ENCODE measurements at places on chromosomes 3 and 15.

- DNase-seq: no peak
Measured at GRCh38 chr3:197758512-197758911, 8.8 kb downstream of the FYTTD1 start.

GRCh38 chr3:178705925-178706324 is 169.7 kb downstream of the KCNMB2 start:
- DNase-seq: no peak

- DNase-seq: no peak
Measured at GRCh38 chr3:120013481-120013880, 80.8 kb downstream of the GSK3B start.

GRCh38 chr3:16864610-16865313 is 20.0 kb upstream of the PLCL2 start:
- DNase-seq: no peak

DNA sequence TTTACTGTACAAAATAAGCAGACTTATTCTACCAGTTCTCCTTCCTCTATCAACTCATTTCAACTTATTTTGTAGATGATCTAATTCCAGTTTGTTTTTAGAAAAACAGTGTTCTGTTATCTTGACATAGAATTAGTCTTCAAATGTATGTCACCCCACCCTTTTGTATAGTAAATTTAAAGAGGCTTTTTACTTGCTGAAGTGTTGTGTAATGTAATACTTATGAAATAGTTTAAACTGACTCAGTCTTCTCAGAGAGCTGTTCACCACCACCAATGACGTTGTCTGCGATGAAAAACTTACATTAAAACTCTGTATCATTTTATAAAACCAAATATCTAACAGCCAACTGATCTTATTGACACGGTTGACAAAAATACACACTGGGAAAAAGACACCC is 82.9 kb downstream of the RAP2B start:
- no peak for DNase-seq

DNA sequence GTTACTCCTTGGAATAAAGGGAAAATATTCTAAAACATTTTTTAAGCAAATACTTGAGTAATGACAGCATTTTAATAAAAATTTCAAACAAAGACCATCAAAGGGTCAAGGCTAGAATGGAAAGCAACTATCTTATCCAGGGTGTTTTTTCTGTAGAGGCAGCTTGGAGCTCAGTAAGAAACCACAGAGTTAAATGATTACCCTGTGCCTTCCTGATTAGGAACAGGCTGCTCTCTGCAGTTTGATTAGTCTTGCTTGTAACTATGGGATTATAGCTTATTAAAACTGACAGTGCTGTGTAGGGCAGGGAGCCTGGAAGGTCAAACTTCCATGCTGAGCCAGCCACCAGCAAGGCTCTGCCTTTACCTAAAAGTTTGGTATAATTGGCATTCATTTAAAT is 33.1 kb downstream of the QTRT2 start:
- no peak for DNase-seq

DNA sequence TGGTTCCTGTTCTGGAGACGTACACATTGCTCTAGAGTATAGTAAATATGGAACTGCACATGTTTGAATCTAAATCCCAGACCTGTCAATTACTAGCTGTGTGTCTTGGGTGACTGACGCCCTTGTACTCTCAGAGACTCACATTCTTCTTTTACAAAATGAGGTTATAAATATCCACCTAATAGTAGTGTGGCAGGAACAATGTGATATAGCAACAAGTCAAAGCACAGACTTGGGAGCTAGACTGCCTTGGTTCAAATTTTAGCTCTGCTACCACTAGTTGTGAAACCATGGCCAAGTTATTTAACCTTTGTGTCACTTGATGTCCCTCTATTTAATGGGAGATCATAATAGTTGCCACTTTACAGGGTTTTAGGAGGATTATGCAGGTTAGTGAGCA is 245.6 kb downstream of the CPNE4 start:
- DNase-seq: no peak

DNA sequence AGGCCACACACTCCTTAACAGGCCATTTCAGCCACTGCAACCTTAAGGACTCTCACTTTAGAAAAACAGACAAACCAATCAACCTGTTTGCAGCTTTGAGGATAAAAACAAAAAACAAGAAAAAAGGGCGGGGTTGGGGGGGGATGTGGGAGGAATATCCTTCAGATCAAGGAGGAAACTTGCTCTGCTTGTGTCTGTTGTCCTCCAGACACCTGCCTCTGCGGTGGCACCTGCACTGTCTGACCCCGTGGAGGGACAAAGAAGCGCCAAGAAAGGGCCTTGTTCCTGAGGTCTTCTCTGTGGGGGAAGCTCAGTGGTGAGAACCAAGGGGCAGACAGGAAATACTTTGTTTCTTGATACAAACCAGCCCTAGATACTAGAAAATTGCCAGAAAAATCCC is 70.5 kb downstream of the POLR2M start:
- DNase-seq: no peak

- no peak for DNase-seq
Measured at GRCh38 chr3:15831927-15832326, 34.1 kb upstream of the ANKRD28 start.

DNA sequence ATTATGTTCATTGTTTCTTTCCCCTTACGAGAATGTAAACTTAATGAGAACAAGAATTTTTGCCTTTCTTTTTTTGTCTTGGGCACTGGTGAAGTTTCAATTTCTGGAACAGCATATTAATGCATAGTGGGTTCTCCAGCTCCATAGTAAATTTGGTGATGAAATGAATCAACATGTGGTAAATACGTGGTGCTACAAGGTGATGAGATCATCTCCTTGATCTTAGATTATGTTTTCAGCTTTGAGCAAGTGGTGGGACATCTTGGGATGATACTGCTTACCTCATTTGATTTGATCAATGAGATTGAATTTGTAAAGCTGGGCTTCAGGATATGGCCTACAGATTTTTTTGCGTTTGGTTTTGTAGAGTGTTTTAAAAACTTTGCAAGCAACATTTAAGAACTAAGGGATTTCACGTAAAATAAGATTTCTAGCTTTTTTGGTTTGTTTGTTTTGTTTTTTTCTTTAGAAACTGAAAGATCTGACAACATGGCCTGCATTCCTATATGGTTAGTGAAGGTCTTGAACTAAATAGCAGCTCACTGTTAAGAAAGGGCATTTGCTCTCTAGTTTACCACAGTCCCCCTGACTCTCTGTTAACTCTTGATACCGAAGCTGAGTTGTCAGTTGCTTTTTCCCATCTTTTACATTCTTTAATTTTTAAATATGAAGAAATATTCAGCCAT is 45.6 kb downstream of the FNDC3B start:
- no peak for DNase-seq

DNA sequence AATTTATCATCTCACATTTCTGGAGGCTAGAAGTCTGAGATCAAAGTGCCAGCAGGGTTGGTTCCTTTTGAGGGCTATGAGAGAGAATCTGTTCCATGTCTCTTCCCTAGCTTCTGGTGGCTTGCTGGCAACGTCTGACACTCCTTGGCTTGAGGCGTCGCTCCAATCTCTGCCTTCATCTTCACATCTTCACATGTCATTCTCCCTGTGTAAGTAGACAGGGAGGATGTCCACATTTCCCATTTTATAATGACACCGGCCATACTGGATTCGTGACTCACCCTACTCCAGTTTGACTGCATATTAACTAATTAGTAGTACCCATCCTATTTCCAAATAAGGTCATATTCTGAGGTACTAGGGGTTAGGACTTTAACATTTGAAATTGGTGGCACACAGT is 17.5 kb upstream of the ARHGAP31 start:
- no peak for DNase-seq

DNA sequence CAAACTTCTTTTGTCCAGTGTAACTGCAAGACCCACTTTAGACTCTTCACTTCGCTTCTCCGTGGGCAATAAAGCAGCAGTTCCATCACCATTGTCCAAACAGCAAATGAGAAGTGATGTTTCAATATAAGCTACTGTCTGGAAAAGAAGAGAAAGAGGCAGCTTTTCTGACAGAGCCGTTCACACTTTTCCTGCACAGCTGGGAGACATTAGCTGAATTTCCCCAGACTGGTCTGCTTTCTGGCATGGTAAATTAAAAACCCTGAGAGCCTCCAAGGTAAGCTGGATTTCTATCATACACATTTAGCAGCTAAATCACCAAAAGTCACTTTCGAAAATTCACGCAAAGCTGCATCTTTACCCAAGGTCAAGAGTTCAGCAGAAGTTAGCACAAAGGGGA is 108.5 kb upstream of the CMC1 start:
- DNase-seq: no peak

GRCh38 chr3:71580636-71581456 is 2.7 kb downstream of the FOXP1 start:
- no peak for DNase-seq

GRCh38 chr3:52865994-52866393 is 31.2 kb upstream of the MUSTN1 start:
- no peak for DNase-seq

DNA sequence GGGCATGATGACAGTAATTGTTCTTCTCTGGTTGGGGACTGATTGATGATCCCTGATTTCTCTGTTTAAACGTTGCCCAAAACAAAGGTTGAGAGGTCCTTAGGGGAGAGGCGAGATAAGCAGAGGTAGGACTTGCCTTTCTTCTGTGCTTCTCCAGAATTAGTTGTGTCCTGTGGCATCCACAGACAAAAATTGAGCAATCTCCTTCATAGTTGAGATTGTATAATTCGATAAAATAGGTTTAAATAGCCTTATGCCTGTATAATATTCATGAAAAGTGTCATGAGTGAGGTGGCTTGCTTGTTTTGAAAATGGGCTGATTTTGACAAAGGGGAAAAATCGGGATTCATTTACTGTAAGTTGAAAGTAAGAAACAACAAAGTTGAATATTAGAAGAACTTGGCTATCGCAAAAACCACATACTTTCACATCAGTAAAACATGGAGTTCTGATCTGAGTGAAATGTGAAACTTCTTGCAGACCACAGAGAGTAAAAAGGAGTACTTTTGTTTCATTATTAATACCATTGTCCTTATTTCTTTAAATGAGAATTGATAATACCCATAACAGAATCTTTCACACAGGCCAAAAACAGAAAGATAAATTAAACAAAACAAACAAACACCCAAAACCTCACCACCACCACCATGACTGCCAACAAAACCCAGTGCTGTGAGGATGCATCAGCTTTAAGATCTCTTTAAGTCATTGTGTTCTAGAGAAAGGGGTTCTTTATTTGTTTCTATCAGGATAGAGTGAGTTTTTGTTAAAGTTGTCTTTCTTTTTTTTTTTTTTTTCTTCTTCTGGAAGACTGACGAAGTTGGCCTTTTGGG is 155.7 kb downstream of the LPP start:
- no peak for DNase-seq

DNA sequence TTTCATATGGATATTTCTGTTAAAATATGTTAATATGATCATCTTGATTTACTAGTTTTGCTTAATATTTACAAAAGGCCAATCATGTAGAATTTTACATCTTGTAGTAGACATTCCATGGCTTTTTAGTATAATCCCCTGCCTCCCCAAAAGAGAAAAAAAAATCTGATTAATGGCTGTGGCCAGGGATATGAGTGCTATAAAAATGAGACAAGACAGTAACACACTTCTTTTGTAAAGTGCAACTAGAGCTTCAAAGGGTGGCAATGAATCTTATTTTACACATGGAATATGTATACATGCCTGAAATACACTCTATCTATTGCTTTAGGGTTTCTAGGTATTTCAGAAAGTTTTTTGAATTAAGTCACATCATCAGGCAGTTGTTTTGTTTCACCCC is 112.2 kb upstream of the NANOGP8 start:
- DNase-seq: no peak

DNA sequence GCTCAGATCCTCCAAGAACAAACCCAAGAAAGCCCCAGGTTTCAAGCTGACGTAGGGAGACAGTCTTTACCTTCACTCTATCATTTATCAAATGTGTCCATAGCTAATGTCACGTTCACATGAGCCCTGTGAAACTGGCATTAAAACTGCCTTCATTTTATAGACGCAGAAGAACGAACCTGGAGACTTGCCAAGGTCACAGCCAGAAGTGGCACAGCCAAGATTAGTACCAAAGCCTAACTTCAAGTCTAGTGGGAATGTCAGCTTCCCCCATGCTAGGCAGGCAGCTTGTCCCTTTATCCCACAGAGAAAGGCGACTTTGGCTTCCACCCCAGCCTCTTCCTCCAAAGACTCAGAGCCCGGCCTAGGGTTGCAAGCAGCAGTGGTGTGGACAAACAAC is 517.2 kb downstream of the SHQ1 start:
- no peak for DNase-seq

- DNase-seq: no peak
Measured at GRCh38 chr3:41462103-41462691, 262.9 kb downstream of the CTNNB1 start.

DNA sequence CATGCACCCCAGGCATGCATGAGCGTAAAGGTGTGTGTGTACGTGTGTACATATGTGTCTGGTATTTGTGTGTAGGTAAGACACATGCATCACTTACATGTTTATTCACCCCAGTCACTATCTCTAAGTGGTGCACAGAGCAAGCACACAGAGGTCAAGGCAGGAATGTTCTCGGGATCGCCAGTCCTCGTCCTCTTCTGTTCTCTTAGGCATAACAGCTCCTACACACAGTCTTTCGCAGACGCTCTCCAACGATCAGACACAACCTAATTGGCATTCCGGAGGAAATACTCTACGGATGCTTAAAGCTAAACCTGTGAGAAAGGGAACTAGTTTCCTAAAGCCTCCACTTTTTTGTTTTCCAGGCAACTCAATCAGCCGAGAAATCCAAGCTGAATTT is 95.9 kb downstream of the ADAMTS17 start:
- no peak for DNase-seq

DNA sequence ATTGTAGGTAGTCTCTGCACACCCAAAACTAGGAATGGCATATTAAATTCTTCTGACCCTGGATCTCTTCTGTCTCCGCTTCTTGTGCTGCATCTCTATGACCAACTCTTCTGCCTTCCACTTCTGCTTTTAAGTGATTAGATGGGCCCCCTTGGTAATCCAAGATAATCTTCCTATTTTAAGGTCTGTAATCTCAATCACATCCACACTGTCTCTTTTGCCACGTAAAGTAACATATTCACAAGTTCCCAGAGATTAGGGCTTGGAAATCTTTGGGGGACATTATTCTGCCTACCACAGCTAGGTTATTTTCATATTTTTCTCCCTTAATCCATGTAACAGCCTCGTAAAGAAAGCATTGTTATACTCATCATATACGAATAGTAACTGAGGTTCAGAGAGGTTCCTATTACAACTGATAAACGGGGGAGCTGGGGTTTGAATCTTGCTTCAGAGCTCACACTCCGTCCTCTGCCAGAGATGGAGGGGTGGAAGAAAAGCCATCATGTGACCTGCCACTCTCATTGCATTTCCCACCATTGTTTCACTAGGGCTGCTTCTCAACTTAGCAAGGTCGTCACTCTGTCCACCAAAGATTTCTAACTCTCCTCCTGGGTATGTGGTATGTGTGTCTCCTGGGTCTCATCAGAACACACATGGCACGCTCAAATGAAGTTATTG is 6.6 kb upstream of the CD47 start:
- no peak for DNase-seq

- DNase-seq: no peak
Measured at GRCh38 chr15:31437686-31438085, 111.1 kb downstream of the KLF13 start.

DNA sequence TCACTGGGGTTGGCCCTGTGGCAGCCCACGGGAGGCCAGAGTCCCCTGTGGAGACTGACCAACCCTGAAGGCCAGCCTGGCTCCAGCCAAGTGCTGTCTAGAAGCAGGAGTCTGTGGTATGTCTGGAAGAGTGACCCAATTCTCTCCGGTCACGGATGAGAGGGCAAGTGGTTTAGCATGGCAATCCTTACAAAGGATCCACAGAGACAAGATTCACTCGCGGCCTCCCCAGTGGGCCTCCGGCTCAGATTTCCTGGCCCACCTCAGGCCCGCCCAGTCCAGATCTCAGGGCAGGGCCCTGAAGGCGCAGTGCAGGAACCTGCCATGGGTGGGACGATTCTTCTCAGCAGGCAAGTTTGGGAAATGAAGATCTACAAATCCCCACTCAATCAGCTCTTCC is 5.0 kb upstream of the BCL2L10 start:
- DNase-seq: no peak
